Aorta (tissue), 5 donors: ENCODE measurements at places on chromosomes 2 and 18. TPM values are rescaled to one million over a fixed set of nuclear protein-coding genes. Genes with fewer than 3 reads are reported as not detected.

Gene RAB6C
- polyA plus RNA-seq: not detected

Gene SFT2D3
- 3.3 TPM for polyA plus RNA-seq

Gene TTL
- 9.8 TPM for polyA plus RNA-seq

Gene TRIM54
- polyA plus RNA-seq: 5.0 TPM

Gene SDC1
- 1.5 TPM for polyA plus RNA-seq

Gene ANKRD36
- 1.8 TPM for polyA plus RNA-seq

Gene IL36G
- polyA plus RNA-seq: not detected

Gene TMEM247
- polyA plus RNA-seq: not detected

Gene FOXD4L1
- 0.10 TPM for polyA plus RNA-seq

Gene MYO3B
- polyA plus RNA-seq: not detected

Gene CAPN14
- not detected for polyA plus RNA-seq

Gene AQP12B
- 0.38 TPM for polyA plus RNA-seq

Gene TBR1
- polyA plus RNA-seq: not detected

Gene C2orf81
- polyA plus RNA-seq: 1.3 TPM

Gene PCGF1
- polyA plus RNA-seq: 8.0 TPM

Gene RESP18
- not detected for polyA plus RNA-seq

Gene RGPD4
- not detected for polyA plus RNA-seq

Gene NAT8
- not detected for polyA plus RNA-seq

Gene MROH2A
- not detected for polyA plus RNA-seq

Gene POTEC
- polyA plus RNA-seq: not detected

Gene PLA2R1
- 7.9 TPM for polyA plus RNA-seq

Gene LBX2
- polyA plus RNA-seq: 1.7 TPM

Gene FSHR
- polyA plus RNA-seq: not detected

Gene ZNF804A
- polyA plus RNA-seq: not detected
